ENCODE measurements at places on chromosomes 2 and 18.

- no peak for DNase-seq
Measured at GRCh38 chr2:201220102-201220570, 37.2 kb downstream of the CASP10 start.

DNA sequence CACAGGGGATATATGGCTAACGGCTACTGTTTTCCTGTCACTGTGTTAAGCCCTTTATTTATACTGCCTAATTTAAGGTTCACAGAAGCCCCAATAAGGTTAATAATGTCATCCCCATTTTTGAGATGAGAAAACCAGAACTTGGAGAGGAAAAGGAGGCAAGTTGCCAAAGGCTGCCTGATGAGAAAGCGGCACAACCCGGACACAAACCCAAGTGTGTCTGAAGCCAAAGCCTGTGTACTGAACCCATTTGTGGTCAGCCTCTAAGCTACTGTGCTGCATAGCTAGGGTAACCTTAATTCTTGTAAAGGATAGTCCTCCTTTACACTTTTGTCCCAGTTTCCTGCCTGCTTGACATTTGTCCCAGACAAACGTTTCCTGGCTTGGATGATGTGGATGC is 954.7 kb upstream of the FANCL start:
- DNase-seq: no peak

- no peak for DNase-seq
Measured at GRCh38 chr2:121532894-121533293, 2.2 kb downstream of the RNU4ATAC start.

DNA sequence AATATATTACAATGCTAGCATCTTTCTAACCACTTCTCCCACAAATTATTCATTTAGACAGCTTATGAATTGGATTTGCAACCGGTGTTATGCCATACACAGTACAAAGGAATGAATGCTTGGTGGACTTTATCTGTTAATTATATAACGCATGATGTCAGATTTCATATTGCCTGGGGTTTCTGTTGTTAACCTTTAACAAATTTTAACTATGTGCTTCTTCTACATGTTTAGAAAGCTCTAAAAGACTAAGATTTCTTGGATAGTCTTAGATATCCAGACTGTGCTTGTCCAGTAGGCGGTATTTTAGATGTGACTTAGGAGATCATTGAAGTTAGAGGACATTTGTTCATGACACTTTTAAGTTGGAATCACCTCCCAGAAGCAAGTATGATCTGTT is 976.3 kb downstream of the TMEM182 start:
- DNase-seq: no peak

- DNase-seq: no peak
Measured at GRCh38 chr18:13136904-13137669, 81.5 kb upstream of the LDLRAD4 start.

DNA sequence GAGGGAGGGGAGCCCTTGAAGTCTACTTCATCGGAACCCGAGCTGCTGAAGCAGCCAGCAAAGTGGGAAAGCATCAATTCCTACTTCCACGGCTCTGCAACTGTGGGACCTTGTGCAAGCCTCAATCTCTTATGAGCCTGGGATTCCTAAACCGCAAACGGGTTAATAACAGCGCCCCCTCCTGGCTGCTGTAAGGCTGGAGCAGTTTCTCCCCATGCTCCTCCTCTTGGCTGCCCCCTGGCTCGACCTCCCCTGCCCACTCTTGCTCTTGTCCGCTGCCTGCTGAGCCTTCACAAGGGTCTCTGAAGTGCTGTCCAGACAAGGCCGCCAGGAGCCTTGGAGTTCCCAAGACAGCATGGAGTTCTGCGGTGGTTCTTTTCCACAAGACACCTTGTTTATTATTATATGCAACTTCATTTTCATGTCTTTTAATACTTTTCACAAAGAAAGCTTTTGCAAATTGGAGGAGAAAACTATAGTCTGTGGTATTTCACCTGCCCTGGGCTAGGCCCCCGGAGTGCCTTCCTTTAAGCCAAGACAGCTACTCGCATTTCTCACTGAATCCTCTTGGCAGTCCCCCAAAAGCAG is 157.2 kb downstream of the DDX1 start:
- no peak for DNase-seq

DNA sequence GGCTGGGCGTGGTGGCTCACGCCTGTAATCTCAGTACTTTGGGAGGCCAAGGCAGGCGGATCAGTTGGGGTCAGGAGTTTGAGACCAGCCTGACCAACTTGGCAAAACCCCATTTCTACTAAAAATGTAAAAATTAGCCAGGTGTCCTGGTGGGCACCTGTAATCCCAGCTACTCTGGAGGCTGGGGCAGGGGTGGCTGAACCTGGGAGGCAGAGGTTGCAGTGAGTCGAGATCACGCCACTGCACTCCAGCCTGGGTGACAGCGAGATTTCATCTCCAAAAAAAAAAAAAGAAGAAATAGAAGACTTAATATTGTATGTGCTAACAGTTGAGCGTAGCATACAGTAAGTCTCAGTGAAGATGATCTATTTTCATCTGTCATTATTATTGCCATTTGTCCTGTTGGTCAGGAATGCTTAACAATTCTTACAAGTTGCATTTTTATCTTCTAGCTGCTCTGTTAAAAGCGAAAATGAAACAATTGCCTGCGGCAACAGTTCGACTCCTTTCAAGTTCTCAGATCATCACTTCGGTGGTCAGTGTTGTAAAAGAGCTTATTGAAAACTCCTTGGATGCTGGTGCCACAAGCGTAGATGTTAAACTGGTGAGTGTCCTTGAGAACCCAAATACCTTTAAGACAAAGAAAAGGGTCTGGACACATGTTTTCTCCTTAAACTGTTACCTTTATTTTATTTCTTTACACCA is 7.2 kb downstream of the PMS1 start:
- DNase-seq: no peak

- DNase-seq: no peak
Measured at GRCh38 chr18:47953471-47953931, 23.0 kb upstream of the SMAD2 start.

- no peak for DNase-seq
Measured at GRCh38 chr18:49935215-49935614, 121.9 kb upstream of the ACAA2 start.

DNA sequence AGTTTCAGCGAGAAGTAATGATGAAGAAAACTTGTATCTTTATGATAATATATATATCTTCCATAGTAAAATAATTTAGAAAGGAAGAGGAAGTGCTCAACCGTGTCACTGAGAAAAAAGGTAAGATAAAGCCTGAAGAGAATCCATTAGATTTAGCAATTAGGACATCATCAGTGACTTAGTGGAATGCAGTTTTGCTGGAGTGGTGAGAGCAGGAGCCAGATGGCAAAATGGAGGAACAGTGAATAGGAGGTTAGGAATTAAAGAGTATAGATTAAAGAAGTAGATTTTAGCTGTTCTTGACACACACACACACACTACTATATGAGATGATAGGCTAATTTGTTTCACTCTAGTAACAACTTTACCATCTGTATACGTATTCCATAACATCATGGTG is 157.1 kb upstream of the EPC2 start:
- DNase-seq: no peak

- DNase-seq: no peak
Measured at GRCh38 chr2:199962203-199962602, 6.8 kb downstream of the MAIP1 start.

DNA sequence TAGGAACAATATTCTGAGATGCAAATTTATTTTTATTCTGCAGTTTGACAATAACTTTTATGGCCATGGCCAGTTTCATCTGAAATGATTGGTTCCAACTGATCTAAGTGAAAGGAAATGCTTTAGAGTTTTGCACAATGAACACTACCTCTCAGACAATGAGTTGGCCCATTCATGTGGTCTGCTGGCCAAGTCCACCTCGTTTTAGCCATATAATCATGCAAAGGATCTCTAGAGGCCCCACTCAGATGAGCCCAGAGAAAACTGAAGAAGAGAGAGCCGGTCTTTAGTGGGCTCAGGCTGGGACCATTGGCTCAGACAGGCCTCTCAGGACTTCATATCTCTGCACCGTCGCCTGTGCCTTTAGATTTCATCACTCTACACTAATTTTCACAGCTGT is 254.7 kb downstream of the MREG start:
- DNase-seq: no peak

- no peak for DNase-seq
Measured at GRCh38 chr18:55096263-55096951, 137.1 kb upstream of the CCDC68 start.

- DNase-seq: no peak
Measured at GRCh38 chr2:1900732-1901131, 156.4 kb upstream of the PXDN start.

GRCh38 chr2:219713110-219713509 is 85.7 kb downstream of the SLC4A3 start:
- DNase-seq: no peak

DNA sequence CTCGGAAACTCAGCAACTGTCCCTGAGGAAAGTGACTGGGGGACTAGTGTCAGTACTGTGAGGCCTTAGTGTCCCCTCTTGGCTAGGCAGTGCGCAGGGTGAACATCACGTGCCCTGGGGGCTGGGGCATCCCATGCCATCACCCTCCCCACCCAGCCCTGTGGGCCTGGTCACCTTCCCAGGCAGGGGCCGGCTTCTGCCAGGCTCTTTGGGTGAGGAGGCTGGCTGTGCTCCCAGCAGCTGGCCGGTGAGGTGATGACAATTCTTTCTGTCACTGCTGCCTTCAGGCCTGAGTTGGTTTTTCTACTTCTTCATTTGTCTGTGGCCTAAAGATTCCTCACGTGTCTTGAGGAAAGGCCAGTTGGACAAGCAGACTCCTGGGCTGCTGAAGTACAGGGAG is 180.8 kb downstream of the KLHL29 start:
- no peak for DNase-seq

- DNase-seq: no peak
Measured at GRCh38 chr2:232890896-232891601, 21.0 kb downstream of the SNORC start.

GRCh38 chr2:22449696-22450095 is 935.3 kb upstream of the KLHL29 start:
- no peak for DNase-seq

DNA sequence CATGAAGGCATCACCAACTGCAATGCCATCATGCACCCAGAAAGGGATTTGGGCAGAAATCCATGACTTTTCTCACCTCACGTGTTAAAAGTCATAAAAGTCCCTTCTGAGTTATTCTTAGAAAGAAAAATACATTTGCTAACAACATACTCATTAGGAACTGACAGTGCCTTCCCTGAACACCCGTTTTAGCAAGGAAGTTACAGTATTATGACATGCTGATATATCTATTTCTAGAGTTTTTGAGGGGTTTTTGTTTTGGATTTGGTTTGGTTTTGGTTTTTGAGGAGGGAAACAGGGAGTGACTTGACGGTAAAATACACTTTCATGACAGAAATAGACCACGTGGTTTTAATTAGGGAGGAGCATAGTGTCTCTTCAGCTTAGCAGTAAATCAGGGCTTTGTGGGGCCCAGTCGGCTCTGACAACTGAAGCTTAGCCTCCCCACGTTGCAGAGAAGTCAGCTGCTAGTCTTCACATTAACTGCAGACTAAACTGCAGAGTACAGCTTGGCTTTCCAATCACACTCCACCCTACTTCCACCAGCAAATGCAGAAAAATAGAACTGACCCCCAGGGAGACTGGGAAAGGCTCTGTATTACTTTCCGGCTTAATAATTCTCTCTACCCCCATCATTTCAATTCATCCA is 141.4 kb downstream of the FAM124B start:
- no peak for DNase-seq

GRCh38 chr2:69979902-69980807 is 18.7 kb upstream of the ASPRV1 start:
- no peak for DNase-seq

- DNase-seq: no peak
Measured at GRCh38 chr2:168482269-168482668, 26.2 kb downstream of the CERS6 start.

- DNase-seq: no peak
Measured at GRCh38 chr2:69278366-69278765, 108.7 kb downstream of the GFPT1 start.

- no peak for DNase-seq
Measured at GRCh38 chr2:217462121-217462520, 540.7 kb downstream of the TNS1 start.

- no peak for DNase-seq
Measured at GRCh38 chr2:192700934-192701333, 506.2 kb upstream of the TMEFF2 start.

DNA sequence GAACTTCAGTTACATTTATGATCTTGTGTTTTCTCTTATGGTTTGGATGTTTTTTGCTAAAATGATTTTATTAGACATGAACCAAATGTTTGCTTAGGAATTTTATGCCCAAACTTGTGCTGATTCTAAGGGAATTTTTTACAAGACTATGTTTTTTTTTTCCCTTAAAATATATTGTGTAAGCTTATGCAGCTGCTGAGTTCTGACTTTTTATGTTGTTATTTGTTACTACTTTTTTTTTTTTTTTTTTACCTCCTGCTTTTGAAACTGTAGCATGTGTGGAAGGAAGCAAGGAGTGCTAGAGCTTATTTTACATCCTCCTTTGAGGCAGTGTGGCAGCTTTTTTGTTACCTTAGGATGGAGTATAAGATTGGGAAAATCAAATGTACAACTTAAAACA is 6.0 kb upstream of the DNAH7 start:
- no peak for DNase-seq

DNA sequence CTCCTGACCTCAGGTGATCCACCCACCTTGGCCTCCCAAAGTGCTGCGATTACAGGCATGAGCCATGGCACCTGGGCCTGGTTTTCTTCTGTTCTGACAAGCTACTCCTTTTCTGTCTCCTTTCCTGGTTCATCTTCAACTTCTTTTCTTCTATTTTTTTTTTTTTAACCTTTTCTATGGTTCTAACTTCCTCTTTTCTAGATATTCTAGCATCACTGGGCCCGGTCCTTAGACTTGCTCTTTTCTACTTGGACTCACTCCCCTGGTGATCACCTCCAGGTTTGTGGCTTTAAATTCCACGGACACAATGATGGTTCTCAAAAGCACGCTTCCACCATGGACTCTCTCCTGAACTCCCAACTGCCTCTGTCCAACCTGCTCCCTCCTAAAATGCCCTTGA is 2.0 kb downstream of the EIF2AK2 start:
- DNase-seq: no peak

- no peak for DNase-seq
Measured at GRCh38 chr2:11665510-11666362, 4.3 kb downstream of the NTSR2 start.

DNA sequence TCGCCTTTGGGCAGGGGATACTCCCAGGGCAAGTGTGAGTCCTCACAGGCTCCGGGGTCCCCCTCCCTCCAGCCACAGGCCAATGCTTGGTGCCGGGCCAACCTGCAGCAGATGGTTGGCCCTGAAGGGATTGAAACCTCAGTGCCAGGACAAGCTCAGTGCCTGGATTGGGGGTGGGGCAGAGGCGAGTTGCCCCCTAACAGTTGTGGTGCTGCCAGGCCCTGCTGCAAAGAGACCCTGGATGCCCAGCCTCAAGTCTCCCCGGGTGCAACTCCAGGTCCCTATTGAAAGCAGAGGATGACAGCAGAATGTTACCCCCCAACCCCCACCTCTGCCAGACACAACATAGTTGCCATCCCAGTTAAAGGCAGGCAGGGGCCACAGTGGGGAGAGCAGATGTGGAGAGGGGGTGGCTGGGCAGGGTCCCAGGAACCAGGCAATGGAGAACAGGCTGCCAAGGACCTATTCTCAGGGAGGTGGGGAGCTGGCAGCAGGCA is 9.5 kb upstream of the RNF103 start:
- no peak for DNase-seq

- no peak for DNase-seq
Measured at GRCh38 chr2:41498781-41499180, 549.0 kb upstream of the PKDCC start.
